ENCODE measurements at places on chromosomes 11 and 22.

DNA sequence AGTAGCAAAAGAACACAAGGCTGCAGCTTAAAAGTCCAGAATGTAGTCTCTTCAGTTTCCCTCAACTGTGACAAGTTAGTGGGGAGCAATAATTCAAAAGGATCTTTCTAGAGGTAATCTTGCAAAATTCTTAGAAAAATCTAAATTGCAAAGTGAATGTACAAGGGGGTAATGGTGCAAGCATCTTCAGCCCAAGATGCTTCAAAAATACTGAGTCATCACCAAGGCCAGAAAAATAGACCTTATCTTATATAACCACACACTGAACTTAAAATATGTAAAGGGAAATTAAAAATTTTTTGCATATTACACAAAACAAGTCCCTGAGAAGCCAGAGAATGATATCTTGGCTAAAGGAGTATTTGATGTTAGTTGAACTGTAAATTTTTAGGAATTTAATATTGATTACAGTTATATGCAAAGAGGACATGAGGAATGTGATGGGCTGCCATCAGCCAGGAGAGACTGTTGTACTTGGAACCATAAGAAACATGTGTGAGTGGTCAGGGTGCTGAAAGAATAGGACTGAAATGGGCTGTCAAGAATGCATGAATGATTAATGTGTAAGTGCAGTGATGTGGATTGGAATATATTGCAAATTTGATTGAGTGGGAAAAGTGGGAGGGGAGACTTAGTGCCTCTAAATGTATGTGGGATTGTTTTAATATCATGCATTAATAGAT, 85.7 kb upstream of the LIN7C start:
- DNase-seq = no peak

GRCh38 chr11:14423633-14424032, 64.7 kb upstream of the RRAS2 start:
- DNase-seq = no peak

DNA sequence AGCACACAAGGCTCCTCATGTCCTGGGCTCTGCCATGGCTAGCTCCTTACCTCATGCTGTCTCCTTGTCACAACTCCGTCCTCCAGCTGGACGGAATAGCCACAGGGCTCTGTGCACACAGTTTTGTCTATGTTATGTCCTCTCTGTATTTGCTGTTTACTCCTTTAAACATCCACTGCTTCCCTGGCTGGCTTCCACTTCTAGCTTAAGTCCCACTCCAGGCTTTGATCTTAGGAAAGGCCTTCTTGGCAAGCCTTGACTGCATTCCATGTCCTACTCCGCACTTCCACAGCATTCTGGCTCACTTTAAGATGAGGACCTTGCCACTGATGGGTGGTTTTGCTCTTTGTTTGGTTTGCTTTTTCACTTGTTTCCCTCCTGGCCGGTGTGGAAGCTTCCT, 22.9 kb upstream of the ROBO3 start:
- DNase-seq = no peak

DNA sequence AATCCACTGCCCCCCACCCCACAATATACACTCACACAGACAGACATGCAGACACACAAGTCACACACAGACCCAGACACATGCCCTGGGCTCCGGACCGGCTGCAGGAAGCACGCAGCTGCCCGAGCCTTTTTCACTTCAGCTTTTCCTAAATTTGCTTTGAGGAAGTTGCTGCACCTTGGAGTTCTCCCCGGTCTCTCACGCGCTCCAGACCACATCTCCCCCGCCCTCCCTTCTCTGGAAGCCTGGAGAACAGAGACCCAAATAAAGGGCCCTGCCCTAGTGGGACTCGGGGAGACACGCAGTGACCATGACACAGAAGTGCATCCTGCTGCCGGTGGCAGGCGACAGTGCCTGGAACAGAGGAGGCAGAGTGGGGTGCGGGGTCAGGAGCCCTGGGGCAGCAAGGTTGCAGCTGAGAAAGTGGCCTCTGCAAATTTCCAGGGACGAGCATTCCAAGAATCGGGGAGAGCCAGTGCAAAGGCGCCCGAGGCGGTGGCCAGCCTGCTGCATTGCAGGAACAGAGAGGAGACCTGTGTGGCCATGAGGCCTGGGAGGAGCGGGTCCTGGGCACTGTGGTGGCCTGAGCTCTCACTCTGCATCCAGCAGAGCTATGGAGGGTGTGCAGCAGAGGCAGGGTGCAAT, 19.1 kb downstream of the RPL3 start:
- DNase-seq = no peak

DNA sequence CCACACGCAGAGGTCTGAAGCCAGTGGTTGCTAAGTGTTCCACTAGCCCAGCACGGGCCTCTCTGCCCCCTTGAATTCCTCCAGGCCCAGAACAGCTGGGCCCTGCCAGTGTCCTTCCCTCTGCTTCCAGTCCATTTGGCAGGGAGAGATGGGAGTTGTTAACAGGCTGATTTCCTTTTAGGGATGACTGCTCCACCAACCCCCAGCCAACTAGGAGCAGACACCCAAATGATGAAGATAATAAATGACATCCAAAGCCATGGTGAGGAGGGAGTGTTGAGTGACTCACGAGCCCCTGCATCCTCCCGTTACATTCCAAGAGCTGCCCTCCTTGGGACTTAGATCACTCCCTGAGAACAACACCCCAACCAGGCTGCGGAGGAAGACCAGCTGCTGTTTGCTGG, 20.6 kb downstream of the PARVA start:
- DNase-seq = peak; percentile 85

- no peak for DNase-seq
Measured at GRCh38 chr22:23534851-23535717, 45.0 kb downstream of the IGLL1 start.

- no peak for DNase-seq
Measured at GRCh38 chr22:47808886-47809620, 1046.6 kb downstream of the TBC1D22A start.
